ENCODE measurements at places on chromosomes 2 and 18.
A peak's percentile ranks its signal among the peaks of the same experiment; 100 is the strongest.

GRCh38 chr18:3305354-3305762 lies 43.4 kb downstream of the MYL12B start:
- peak; percentile 92 for DNase-seq

- DNase-seq = no peak
Measured at GRCh38 chr18:79788734-79789085, 9.0 kb upstream of the KCNG2 start.

GRCh38 chr18:36514778-36515177 lies 217.3 kb downstream of the FHOD3 start:
- no peak for DNase-seq

- DNase-seq = no peak
Measured at GRCh38 chr2:240639566-240639965, 14.3 kb downstream of the GPR35 start.

GRCh38 chr2:14288016-14288415 lies 344.5 kb upstream of the LRATD1 start:
- DNase-seq = peak; percentile 81

- DNase-seq = no peak
Measured at GRCh38 chr2:158473719-158474392, 17.1 kb downstream of the PKP4 start.

GRCh38 chr18:53018791-53019190 lies 678.8 kb downstream of the DCC start:
- DNase-seq = no peak

DNA sequence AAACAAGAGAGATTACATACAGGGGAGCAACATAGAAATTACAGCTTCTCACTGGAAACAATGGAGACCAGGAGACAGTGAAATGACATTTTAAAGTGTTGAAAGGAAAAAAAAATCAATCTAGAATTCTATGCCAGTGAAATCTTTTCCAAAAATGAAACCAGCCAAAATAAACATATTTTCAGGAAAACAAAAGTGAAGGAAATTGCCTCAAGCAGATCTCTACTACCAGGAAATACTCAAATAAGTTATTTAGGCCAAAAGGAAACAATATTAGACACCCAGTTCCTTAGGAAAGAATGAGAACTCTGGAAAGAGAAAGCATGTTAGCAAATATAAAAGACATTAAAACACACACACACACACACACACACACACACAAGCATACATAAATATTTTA lies 339.9 kb upstream of the NCKAP5 start:
- no peak for DNase-seq

- DNase-seq = no peak
Measured at GRCh38 chr2:183497861-183498260, 373.6 kb downstream of the NUP35 start.

DNA sequence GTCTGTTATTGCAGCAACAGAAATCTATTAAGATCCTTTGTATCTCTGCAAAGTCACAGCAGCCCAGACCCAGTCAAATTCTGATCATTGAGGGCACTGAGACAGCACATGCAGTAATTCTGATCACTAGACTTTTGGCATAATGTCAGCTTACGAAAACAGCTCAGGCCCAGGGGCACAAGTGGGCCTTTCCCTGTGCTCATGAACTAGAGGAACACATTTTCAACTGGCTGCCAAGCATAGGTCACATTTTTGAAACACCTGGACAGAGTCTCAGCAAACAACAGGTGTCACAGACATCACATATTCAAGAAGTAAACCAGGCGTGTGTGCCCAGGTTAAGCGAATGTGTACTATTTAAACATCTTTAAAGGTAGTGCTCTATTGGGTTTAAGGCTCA lies 13.7 kb downstream of the DOCK10 start:
- no peak for DNase-seq

GRCh38 chr2:44578471-44579093 lies 216.8 kb downstream of the CAMKMT start:
- peak; percentile 68 for DNase-seq

GRCh38 chr2:119431155-119431975 lies at the start of gene TMEM37:
TMEM37 (plus strand) TSS chr2:119431854; CDS start chr2:119431904, 50 bp downstream.
- DNase-seq = no peak

- no peak for DNase-seq
Measured at GRCh38 chr2:231360881-231361371, 34.6 kb upstream of the B3GNT7 start.

DNA sequence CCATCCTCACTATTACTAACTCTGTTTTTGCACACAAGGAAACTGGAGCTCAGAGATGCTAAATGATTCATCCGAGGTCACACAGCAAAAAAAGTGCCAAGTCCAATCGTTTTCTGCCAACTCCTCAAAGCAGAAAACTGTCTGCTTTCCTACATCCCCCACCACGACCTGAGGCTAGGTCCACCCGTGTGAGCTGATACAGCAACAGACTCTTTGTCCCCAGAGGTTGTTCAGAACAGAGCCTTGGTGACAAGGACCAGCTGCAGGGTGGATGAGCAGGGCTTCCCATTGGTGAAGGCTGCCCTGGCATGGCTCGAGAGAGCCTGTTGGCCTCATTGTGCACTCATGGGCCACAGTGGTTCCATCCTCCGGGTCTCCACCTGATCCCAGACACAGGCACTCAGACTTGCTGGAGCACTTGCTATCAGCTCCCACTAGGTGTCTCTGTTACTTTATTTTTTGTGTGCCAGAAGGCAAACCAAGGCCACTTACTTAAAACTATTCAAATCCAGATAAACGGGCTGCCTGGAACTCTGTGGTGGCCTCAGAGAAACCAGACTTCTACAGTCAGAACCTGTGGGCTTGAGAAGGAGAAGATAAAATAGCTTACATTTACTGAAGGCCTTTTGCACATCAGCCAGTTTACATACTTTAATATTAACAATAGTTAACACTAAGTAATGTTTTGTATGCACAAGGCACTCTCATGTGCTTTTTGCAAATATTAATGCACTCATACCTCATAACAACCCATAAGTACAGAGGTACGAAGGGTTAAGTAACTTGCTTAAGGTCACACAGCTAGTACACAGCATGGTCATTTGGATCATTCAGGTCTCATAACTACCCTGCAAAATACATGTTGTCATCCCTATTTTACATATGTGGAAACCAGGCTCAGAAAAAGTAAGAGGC lies 62.9 kb upstream of the CTIF start:
- DNase-seq = no peak

- no peak for DNase-seq
Measured at GRCh38 chr18:9969247-9969646, 55.4 kb downstream of the VAPA start.

GRCh38 chr2:224426656-224427055 lies 24.7 kb upstream of the FAM124B start:
- no peak for DNase-seq

GRCh38 chr18:79476031-79476917 lies 80.5 kb downstream of the NFATC1 start:
- DNase-seq = no peak

DNA sequence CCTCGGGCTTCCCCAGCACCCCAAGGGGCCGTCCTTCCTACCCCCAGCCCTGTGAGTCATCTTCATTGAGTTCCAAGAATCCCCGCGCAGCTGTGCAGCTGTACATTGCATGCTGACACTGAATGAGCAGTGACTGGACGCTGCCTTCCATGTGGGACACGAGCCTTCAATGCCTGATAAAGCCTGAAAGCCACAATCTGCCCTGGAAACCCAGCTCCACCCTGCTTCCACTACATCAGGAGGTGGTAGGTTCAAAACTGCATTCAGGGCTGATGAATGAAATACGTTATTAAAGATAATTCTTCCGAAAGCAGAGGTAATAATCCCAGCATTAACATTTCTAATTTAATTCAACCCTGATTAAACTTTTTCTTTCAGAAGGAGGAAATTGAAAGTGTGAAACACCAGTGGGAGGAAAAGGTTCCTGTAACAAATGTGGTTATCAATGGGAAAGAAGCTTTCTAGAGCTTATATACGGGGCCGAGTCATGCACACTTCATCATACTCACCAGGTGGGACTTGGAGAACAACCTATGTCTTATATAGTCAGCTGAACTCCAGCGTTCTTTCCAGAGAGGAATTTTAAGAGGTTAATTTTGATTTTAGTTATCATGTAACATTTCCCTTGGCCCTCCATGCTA lies 360.1 kb downstream of the LPIN1 start:
- DNase-seq = peak; percentile 55

- peak; percentile 53 for DNase-seq
Measured at GRCh38 chr2:25078170-25079049, 36.5 kb downstream of the EFR3B start.

GRCh38 chr2:98924038-98924830 lies 11.8 kb downstream of the CRACDL start:
- no peak for DNase-seq

DNA sequence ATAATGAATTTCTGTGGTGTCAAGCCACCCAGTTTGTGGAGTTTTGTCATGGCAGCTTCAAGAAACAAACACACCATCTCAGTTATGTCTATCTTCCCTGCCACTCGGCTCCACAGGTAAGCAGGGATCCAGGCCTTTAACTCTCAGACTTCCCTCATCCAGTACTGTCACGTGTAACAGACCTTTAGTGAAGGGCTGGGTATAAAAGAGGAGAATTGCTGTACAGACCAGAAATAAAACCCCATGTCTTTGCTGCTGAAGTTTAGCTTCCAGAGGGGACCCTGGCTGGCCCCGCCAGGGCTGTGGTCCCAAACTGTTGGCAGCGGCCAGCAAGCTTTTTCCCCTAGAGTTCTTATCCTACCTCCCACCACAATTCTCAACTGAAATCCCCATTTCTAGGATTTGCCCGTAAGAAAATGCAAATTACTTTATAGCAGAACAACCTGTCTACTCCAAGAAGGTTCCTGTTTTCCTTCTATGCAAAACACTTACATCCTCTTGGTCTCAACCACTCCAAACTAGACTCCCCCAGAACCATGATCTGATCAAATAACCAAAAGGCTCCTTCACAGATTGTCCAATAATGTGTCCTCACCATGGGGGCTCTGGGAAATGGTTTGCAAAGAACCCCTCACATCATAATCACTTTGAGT lies 438.0 kb upstream of the ID2 start:
- DNase-seq = no peak

- DNase-seq = no peak
Measured at GRCh38 chr2:68103030-68103708, 40.4 kb upstream of the C1D start.

GRCh38 chr18:62357079-62357719 lies 32.1 kb downstream of the TNFRSF11A start:
- DNase-seq = no peak

- DNase-seq = no peak
Measured at GRCh38 chr2:210009126-210009525, 6.7 kb downstream of the RPE start.

DNA sequence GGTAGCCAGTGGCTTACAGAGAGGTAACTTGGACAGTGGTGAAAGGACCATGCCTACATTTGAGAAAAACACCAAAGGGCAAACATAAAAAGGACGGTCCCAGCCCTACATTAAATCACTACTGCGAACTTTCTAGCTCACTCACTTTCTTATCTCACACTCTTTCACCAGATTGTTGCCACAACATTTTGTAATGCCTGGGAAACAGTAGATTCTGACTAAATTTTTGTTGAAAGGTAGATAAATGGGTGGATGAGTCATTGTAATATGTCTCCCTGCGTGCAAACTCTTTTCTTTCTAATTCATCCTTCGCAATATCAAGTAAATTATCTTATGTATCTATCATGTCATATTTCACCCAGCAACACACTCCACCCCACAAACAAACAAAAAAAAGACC lies 192.2 kb downstream of the IRS1 start:
- no peak for DNase-seq

- DNase-seq = no peak
Measured at GRCh38 chr2:2926009-2926857, 451.4 kb downstream of the EIPR1 start.

DNA sequence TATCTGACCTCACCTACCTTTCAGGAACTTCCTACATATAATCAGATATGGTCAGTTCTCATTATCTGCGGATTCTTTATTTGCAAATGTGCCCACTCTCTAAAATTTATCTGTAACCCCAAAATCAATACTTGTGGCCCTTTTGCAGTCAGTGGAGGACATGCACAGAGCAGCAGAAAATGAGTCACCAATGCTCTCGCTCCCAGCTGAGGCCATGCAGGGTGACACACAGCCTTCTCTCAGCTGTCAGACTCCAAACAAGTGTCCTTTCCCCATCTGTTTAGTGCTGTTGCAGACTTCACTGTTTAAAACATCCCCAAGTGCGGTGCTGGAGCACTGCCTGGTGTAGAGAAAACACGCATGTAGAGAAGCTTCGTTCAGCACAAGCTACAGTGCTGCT lies 171.9 kb upstream of the SALL3 start:
- no peak for DNase-seq

DNA sequence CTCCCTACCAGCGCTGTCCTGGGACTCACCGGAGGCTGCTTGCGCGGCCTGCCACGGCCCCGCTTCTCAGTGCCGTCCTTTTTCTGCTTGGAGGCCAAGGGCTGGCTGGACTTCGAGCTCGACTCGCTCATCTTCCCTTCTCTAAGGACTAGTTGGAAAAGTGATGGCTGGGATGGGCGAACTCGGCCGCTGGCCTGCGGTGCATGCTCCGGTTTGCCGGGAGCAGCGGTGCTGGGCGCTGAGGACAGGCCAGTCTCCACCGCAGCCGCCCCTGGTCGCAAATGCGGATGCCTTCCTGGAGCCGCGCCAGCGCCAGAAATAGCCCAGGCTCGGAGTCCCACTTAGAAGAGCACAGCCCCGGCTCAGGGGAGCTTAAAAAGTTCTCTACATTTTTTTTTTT lies 3.1 kb downstream of the C2orf81 start:
- no peak for DNase-seq

DNA sequence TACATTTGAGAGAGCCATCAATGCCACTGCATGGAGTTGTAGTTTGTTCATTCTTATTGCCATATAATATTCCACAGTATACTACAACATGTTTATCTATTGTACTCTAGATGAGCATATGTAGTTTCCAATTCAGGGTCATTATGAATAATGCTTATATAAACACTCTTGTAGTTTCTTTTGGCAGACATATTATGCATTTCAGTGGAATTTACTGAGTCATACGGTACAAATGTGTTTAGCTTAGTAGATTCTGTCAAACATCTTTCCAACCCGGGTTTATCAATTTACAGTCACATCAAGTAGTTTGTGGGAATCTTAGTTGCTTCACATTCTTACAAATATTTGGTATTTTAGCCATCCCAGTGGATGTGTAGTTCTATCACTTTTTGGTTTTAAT lies 161.1 kb downstream of the KCNH7 start:
- no peak for DNase-seq

DNA sequence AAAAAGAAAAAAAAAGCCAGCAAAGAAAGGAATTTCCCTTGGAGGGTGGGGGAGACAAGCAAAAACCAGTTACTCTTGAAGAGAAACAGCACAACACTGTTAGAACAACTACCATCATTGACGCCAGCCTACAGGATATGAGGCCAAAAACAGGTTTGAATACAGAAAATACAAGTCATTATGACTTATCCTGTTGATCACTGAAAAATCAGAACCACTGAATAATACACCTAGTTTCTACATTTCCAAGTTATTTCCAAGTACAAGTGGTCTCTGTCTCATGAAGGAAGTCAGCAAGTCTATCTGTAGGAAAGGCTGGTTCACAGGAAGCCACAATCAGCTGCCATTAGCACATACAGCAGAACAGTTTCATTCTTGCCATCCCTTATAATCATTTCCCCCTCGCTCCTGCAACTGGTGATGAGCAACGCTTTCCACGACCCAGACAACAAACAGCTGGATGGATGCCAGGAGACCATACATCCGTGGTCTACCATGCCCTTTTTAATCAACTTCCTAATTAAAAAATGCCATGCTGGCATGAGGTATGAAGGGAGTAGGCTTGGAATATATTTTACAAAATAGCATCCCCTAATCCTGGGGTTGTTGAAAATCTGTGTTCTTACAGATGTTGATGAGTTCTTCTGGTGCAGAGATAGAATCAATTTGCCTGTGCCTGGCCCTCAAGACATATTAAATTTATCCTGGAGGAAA lies 10.4 kb downstream of the MYT1L start:
- no peak for DNase-seq

Data from keratinocyte (primary cell).